ENCODE measurements at places on chromosomes 1 and 21. TPM values are rescaled to one million over a fixed set of nuclear protein-coding genes. Genes with fewer than 3 reads are reported as not detected.

Gene PAFAH2
- 23.5 TPM for total RNA-seq

Gene BSND
- 1.4 TPM for total RNA-seq

DNA sequence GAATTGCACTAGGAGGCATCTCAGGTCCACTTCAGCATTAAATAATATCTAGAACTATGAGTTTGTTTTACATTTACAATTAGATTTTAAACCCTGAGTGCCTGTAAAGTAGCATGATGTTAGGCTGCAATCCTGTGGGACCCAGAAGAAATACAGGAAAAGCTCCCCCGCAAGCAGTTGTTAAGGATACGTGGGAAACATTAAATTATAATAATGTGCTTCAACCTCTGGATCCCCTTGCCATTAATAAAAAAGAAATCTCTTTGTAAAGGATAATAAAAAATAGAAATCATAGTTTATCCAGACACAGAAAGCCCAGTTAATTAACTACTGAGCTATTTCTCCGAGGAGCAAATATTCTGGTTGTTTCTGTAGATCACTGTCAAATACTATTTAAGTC lies 106.0 kb downstream of the PCNX2 start:
- no peak overlapping the region for H3K27ac ChIP-seq
- no peaks in the 10 kb centered on the region for H3K4me1 ChIP-seq
- DNase-seq, result no peak
- H3K27me3 ChIP-seq, result no peaks in the 10 kb centered on the region
- no peak overlapping the region for H3K4me3 ChIP-seq

DNA sequence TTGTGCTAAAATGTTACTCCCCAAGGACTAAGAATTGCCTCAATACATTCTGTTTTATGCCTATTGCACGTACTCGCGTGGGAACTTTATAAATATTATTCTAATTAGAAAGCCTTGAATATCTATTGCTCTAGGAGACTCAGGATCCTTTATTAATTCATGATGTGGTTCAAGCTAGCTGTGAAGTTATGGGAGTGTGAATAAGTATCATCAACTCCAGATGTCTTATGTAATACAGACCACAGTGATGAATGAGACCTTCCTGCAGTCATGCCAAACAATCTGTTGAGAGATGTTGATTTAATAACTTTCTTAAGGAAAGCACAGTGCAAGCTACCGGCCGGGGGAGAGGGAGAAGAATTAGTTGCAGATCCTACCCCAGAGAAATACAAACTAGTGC lies 519.2 kb upstream of the ZP4 start:
- H3K27ac ChIP-seq, result no peak overlapping the region
- no peak overlapping the region for H3K4me3 ChIP-seq
- H3K27me3 ChIP-seq, result no peaks in the 10 kb centered on the region

GRCh38 chr1:209767096-209767495 lies 11.2 kb downstream of the TRAF3IP3 start:
- no peaks in the 10 kb centered on the region for H3K27me3 ChIP-seq
- no peak for DNase-seq
- no peak overlapping the region for H3K27ac ChIP-seq
- H3K4me3 ChIP-seq, result no peak overlapping the region
- H3K4me1 ChIP-seq, result peaks cover 14% of the 10 kb centered on the region
- no peaks in the 10 kb centered on the region for H3K36me3 ChIP-seq

- no peak for DNase-seq
- H3K27ac ChIP-seq, result no peak overlapping the region
- H3K27me3 ChIP-seq, result no peaks in the 10 kb centered on the region
These were observed 3.5 kb upstream of the PRDX6 start for GRCh38 chr1:173473599-173474011.
